ENCODE measurements at places on chromosomes 4 and X.

DNA sequence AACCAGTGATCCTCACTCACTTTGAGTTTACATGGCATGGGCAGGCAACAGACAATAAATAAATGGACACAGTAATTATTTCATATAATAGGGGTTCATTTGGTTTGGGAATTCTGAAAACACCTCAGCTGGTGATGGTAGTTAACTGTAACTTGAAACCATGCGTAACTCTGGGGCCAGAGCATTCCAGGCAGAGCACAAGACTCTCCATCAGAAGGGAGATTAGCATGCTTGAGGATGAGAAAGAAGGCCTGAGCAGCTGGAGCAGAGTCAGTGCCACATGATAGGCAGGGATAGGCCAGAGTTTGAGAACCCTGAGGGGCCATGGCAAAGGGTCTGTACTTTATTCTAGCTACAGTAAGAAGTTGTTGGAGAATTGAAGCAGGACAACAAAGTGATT is 56.3 kb upstream of the CXCL8 start:
- DNase-seq, result no peak

GRCh38 chr4:104022831-104023230 is 303.0 kb upstream of the TACR3 start:
- no peak for DNase-seq

GRCh38 chr4:88196523-88197185 is 38.2 kb upstream of the ABCG2 start:
- no peak for DNase-seq

DNA sequence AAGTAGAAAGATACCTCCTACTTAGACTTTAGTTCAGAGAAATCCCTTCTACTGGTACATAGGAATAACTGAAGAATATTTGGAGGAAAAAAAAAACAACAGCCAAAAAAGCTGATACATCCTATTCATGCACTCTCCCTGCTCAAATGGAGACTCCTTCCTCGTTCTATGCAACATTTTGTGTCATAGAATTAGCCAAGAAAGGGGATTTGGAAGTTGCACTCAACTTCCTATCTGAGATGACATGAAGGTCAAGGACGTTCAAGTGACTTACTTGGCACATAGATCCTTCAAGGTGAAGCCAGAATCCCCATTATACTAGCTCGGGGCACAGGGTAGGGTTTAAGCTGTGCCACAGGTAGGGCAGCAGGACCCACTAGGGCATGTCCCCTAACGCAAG is 56.2 kb upstream of the S100G start:
- DNase-seq, result no peak

- no peak for DNase-seq
These were observed 222.3 kb upstream of the BOD1L1 start for GRCh38 chr4:13849778-13850177.

DNA sequence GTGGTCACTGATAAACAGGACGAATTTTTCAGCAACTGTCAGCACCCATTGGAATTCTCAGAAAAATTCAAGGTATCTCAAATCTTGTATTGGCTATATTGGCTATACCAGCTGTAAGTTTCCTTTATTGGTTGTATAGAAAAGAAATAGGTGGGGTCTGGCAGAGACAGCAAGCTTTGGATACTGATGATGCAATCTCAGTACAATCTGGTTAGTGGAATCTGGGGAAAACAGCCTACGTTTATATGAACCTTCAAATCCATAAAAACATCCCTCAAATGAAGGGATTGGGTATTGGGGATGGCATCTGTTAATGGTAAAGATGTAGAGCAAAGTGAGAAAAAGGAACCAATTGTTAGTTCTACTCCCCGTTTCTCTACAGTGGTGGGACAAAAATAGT is 76.4 kb upstream of the MBNL3 start:
- no peak for DNase-seq

DNA sequence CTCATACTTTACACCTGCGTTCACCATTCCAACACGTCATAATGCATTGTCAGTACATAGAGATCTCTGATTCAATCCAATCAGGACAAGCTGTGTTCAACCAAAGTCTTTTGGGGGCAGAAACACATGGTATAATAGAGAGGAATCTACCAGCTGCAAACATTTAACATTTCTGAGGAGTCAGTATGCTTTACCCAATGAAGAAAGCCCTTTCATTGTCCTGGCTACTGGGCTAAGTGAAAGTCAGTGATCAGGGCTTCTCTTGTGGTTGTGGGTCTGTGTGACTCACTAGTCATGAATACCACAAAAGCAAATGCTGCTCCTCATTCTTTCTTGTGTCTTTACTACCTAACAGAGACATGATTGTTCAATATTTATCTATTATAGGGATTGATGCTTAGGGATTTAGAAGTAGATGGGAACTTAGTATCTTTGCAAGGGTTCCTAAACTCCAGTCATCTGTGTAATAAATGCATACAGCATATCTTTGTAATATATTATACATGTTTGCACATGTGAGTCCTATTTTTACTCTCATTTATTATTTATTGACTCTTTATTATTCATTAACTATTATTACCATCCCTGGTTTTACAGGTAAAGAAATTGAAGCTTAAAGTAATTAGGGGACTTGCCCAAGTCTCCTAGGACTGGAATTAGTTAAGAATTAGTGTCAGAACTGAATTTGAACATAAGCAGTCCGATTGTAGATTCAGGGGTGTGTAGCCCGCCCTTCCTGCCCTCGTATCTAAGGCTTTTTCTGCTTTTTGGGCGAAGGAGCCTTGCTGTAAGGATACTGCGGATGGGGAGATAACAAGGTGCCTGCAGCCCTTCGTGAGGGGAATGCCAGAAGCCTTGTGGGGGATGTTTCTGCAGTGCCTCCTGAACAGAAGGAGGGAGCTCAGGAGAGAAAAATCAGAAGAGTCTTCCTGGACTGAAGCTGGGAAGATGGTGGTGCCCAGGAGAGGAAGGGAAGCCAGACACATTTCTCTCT is 353.1 kb upstream of the BOD1L1 start:
- no peak for DNase-seq

- DNase-seq, result peak; percentile 66
These were observed 27.5 kb upstream of the PDGFC start for GRCh38 chr4:156999175-156999517.

GRCh38 chr4:135269125-135269890 is 1067.7 kb upstream of the PABPC4L start:
- DNase-seq, result no peak

DNA sequence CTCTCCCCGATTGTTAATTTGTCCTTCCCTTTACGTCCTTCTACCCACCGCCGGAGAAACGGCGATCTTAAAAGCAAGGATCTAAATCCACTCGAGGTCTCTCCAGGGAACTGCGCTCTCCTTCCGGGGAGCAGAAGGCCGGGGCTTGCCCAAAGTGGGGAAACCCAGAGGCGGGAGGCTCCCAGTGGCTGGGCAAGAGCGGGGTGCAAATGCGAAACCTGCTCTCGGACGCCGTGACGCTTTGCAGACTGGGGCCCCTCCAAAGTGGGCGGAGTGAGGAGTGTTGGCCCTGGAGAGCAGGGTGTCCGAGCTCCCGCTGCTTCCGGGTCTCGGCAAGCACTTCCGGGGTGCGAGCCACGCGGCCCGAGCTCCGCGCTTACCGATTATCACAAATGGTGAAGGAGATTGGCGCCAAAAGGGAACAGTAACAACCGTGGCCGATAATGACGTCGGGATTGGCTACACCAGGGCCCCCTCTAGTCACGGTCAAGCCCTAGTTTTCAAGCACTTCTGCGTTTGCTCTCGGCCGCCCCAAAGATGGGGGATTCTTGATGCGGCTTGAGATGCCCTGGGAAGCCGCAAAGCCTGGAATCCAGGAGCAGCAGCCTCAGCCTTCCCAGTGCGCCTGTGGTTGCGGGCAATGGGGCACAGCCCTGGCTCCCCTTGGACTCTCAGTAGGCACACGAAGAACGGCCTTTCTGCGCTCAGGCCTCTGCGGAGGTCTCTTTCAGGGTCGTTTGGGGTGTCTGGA is 29.0 kb downstream of the HAND2 start:
- no peak for DNase-seq

GRCh38 chr4:97507587-97508245 is 635.6 kb downstream of the STPG2 start:
- no peak for DNase-seq

- no peak for DNase-seq
These were observed 1153.0 kb upstream of the INTU start for GRCh38 chr4:126479709-126480108.

DNA sequence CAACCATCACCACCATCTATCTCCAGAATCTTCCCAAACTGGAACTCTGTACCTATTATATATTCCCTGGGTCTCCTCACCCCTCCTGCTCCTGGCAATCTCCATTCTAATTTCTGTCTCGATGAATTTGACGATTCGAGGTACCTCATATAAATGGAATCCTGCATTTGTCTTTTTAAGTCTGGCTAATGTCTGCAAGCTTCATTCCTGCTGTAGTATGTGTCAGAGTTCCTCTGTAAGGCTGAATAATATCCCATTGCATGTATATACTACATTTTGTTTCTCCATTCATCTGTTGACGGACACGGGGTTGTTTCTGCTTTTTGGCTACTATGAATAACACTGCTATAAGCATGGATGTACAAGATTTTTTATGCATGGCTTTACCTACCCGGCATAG is 19.5 kb downstream of the PRKG2 start:
- no peak for DNase-seq

- DNase-seq, result no peak
These were observed 246.9 kb downstream of the FBXO8 start for GRCh38 chr4:174036576-174036975.

DNA sequence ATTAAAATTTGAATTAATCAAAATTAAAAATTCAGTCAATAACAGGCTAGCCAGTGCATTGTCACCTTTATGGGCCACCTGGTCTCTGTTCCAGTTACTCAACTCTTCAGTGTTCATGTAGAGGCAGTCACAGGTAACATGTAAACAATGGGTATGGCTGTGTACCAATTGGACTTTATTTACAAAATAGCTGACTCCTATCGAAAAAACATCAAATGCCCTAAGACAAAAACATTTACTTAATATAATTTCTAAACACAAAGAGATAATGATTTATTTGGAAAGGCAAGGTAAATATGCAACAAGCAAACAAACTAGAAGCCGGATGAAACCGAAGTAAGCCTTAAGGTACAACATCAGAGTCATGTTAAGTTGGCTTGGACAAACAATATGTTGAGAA is 8.8 kb downstream of the TMEM150C start:
- DNase-seq, result no peak

- no peak for DNase-seq
These were observed 305.3 kb downstream of the TRIML1 start for GRCh38 chr4:188444500-188444899.

- no peak for DNase-seq
These were observed 89.7 kb downstream of the OPHN1 start for GRCh38 chrX:68343551-68343950.

GRCh38 chr4:116143198-116143597 is 942.2 kb downstream of the TRAM1L1 start:
- no peak for DNase-seq

DNA sequence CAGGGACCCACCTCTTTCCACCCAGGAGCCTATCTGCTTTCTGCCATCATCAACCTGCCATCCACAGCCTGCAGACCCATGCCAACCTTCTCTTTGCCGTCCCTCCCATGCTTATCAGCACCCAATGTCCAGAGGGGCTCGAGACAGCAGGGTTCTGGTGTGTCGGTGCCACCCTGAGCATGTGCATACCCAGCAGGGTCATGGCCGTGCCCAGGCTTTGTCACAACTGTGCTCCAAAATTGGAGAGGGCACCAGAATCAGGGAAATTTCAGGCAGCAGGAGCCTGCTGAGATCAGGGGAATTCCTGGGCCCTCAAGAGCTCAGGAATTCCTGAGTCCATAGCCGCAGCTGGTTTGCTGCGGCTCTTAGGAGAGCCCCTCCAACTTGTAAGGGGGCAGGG is 330.6 kb downstream of the CCSER1 start:
- DNase-seq, result no peak

DNA sequence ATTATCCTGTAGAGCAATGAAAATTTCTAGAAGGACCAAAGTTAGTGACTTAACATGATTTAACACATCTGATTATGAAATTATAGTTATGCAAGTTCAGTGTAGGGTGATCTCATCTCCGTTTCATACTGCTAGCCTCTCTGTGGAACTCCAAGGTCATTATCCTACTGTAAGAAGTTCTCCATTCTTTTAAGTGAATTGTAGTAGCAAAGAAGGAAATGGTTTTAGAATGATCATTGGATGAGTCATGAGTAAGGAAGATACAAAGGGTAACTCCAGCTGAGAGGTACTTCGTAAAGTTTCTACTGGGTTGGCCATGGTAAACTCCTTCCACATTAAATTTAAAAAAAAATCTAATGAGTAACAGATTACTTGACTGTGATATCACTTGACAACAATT is 215.0 kb upstream of the GIMD1 start:
- DNase-seq, result no peak

GRCh38 chrX:72114306-72114705 is 17.4 kb downstream of the RTL5 start:
- no peak for DNase-seq
